ENCODE measurements at places on chromosomes 5 and 9.
A peak's percentile ranks its signal among the peaks of the same experiment; 100 is the strongest.

GRCh38 chr9:33135470-33135958, 31.6 kb downstream of the B4GALT1 start:
- no peak for DNase-seq

DNA sequence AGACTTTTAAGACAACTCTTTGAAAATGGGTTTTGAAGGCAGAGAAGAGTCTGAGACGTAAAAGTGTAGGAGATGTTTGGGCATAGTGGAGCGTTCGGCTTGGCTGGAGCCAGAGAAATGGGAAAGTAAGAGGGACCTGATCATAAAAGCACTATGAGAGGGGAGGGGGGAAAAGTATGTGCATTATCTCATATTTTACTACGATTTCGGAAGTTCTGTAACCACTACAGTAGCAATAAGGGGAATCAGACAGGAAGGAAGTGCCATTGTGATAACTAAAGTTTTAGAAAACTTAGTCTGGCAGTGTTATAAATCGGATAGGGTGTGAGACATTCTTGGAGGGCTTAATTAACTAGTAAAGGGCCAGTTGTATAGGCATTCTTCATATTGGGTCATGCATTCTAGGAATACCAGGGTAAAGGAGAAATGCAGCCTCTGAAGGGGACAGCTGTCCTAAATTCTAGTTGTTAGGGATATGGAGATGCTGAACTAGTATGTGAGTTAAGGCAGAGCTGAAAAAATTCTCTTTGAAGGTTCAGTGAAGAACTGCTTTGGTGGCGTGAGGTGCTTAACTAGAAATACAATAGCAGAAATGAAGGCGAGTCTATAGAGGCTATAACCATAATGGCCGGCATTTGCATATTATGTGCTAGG, 83.8 kb upstream of the FREM1 start:
- no peak for DNase-seq

DNA sequence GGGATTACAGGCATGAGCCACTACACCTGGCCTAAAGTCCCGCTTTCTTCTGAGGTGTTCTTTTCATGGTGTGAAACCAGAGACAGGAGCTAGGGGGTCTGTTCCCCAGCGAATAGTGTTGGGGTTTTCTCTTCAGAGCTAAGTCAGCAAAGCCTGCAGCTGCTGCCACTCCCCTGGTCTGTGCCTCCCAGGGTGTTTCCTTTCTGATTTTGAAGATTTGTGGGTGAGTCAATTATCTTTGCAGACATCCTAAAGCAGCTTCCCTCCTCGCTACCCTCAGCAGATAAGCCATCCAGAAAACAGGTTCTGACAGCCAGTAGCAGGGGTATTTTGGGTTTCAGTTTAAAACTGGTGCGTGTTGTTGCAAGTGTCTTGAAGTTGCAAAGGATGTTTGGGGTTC, 72.0 kb upstream of the IQGAP2 start:
- no peak for DNase-seq

GRCh38 chr5:115522832-115523403, 21.7 kb downstream of the FEM1C start:
- no peak for DNase-seq

GRCh38 chr9:71790296-71790695, 22.0 kb upstream of the CEMIP2 start:
- DNase-seq: no peak

- no peak for DNase-seq
Measured at GRCh38 chr5:126108470-126108869, 314.7 kb upstream of the GRAMD2B start.

GRCh38 chr5:168992016-168992415, 308.9 kb downstream of the SLIT3 start:
- DNase-seq: no peak

DNA sequence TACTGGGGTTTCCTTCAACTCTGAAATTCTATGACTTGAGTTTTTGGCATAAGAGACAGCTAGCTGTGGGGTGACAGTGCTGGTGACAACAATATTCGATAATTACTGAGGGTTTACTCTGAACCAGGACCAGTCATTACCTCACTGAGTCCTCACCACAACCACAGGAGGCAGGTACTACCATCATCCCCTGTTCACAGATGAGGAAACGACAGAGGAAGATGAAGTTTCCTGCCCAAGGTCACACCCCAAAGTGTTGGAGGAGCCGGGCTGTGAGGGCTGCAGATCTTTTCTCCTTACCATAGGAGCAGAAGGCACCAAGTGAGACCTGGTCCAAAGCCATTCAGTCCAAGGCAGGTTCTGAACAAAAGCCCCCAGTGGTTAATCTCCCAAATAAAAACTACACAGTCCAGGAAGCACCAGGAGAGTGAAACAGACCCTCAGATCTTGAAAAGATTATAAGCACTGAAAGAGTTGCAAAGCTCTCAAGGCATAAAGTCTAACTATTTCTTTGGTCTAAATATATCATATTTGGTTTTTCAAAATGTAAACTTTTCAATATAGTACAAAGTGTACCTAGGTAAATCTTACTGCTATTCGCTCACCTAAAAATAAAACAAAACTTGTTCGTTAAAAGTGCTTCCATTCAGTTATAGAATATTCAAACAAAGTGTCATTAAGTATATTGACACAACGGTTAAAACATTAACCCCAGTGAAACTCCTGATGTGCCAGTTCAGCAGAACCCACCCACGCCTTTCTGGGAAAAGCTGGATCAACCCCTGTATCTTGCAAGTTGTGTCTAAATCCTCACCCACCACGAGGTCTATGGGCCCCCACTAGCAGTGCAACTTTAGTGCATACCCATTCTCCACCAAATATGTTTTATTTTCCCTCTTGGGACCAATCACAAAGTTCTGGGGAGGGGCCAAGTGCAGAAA, 82.6 kb upstream of the EQTN start:
- no peak for DNase-seq

DNA sequence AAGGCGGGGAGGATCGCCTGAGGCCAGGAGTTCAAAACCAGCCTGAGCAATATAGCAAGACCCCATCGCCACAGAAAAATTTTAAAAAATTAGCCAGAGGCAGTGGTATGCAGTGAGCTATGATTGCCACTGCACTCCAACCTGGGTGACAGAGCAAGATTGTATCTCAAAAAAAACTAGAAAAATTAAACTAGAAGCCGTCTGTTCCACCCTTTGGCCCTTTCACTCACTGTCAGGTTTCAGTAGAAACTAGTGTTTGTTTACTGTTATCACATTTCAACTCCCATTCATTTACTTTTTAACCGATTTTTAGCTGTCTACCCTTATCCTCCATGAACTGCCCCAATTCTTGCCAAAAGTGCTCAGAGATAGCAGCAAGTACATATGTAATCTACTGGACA, 8.3 kb downstream of the UGCG start:
- no peak for DNase-seq

DNA sequence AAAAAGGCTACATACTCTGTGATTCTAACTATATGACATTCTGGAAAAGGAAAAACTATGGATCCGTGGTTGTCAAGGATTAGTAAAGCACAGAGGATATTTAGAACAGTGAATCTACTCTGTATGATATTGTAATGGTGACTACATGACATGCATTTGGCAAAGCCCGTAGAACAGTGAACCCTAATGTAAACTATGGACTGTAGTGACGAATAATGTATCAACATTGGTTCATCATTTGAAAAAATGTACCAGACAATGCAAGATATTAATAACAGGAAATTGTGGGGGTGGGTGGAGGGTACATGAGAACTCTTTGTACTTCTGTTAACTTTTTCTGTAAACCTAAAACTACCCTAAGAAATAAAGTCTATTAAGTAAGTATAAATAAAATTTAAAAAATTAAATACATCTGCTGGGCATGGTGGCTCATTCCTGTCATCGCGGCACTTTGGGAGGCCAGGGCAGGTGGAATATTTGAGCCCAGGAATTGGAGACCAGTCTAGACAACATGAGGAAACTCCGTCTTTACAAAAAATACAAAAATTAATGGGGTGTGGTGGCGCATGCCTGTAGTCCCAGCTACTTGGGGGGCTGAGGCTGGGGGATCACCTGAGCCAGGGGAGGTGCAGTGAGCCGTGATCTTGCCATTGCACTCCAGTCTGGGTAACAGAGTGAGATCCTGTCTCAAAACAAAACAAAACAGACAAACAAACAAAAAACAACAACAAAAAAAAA, 101.7 kb upstream of the TBC1D2 start:
- DNase-seq: no peak

DNA sequence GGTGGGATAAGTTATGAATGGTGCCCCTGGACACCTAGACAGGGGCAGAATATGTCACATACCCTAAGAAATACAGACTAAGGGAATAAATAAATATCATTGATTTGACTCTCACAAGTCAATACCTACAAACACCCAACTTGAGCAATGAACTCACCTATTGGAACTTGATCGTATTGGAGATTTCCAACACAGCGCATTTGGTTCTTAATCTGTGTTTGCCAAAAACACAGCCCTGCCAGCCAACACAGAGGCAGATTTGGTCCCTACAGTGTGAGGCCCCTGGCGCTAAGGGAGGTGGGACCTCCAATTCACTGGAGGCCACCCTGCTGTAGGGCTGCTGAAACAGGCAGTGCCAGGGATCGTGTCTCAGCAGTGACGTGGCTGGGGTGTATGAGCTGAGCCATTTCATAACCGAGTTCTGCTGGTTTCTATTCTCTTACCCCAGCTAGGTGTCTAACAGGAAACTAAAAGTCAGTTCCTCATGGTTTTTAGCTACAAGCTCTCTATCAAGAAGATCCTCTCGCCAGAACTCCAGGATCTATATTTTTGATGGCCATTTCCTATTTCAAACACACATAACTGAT, 84.5 kb downstream of the SLC1A1 start:
- no peak for DNase-seq

- no peak for DNase-seq
Measured at GRCh38 chr5:133934311-133934710, 34.1 kb downstream of the C5orf15 start.

DNA sequence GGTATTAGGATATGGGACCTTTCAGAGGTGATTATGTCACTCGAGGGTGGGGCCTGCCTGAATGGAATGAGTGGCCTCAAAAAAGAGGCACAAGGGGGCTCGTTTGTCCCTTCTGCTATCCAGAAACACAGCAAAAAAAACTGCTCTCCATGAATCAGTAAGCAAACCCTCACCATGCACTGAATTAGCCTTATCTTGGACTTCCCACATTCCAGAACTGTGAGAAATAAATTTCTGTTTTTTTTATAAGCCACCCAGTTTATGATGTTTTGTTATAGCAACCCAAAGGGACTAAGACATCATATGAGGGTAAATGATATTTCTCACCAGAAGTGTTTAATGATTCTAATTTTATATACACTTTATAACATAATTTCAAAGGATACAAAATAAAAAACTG, 476.6 kb upstream of the EDIL3 start:
- no peak for DNase-seq

GRCh38 chr5:74122175-74122574, 496.2 kb downstream of the ARHGEF28 start:
- no peak for DNase-seq

- DNase-seq: no peak
Measured at GRCh38 chr5:149779124-149779465, 49.0 kb downstream of the PPARGC1B start.

- no peak for DNase-seq
Measured at GRCh38 chr9:17760250-17760649, 181.4 kb downstream of the SH3GL2 start.

GRCh38 chr5:135834639-135835529, at the start of gene SLC25A48:
Gene SLC25A48, plus strand, starts transcription at chr5:135834663. Its CDS starts 185 bp downstream, at chr5:135834848.
- no peak for DNase-seq

- DNase-seq: no peak
Measured at GRCh38 chr5:126357585-126358342, 65.4 kb upstream of the GRAMD2B start.

- no peak for DNase-seq
Measured at GRCh38 chr9:14440062-14440461, 126.1 kb upstream of the NFIB start.

GRCh38 chr9:124045830-124046177, 34.2 kb downstream of the LHX2 start:
- no peak for DNase-seq

DNA sequence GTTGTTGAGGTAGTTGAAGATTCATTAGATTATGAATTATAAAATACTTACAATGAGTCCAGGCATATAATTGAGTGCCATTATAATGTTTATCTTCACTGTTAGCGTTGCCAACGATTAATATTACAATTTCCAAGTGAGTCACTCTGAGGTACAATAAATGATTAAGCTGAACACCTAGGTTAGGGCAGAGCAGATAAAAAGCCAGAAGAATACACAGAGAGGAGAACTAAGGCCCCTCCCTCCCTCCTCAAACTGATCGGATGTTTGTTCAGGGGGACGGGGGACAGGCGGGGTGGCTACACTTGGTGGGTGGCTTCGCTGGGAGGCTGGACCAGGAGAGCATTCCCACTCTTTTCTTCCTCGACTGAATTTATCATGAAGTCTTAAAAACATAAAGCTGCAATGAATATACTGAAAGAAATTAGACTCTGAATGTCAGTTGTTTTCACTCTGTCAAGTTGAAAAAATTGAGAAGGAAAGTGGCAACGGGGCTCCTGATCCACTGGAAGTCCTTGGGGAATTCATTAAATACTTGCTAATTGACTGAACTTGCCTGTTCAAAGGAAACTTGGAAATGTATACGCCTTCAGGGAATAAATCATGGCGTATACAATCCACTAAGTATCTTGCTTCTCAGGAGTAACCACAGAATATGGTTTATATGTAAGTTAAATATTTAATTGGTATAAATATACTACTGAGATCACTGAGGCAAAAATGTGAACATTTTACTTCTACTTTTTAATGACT, 198.1 kb downstream of the TSSK1B start:
- DNase-seq: no peak

GRCh38 chr5:140509898-140510297, 37.6 kb upstream of the EIF4EBP3 start:
- DNase-seq: no peak

GRCh38 chr5:164799391-164799790, 1294.0 kb downstream of the MAT2B start:
- DNase-seq: no peak

GRCh38 chr5:14100281-14100680, 42.9 kb upstream of the TRIO start:
- no peak for DNase-seq

DNA sequence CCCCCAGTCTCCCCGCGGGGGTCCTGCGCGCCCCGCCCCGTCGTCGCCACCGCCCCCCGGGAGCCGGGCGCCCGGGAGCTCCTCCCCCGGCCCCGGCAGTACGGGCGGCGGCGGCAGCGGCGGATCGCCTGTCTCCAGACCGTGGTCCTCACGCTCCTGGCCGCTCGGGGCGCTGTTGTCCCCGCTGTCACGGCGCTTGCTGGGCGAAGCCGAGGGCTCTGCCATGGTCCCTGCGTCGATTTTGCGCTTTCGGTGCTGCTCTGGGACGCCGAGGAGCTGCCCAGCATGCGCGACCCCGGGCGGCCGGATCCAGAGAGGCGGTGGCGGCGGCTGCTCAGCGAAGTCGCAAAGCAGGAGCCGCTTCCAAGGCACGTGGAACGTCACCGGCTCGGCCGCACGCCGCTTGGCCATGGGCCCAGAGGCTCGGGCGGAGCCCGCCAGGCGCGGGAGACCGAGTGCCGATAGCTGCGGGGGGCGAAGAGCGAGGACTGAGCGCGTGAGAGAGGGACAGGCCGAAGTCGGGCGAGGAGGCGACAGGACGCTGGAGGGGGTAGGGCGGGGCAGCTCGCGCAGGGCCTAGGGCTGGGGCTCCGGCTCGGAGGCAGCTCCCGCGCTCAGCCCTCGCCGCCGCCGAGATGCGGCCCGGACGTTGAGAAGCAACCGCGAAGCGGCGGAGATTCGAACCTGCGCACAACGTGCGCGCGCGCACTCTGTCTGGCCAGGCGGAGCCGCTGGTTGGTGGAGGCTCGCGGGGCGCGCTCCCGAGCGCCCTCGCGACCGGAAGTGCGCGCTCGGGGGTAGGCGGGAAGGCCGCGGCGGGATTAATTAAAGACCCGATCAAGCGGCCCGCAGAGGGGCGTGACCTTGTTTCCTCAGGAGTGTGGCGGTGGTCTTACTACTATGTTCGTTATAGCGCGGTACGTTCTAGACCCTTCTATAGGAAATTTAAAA, at the start of gene C9orf40:
C9orf40 (minus strand) TSS at position 712 of the 951 bp plus-strand sequence; CDS start at position 411, 301 bp downstream.
- DNase-seq: peak; percentile 81
